ENCODE measurements at places on chromosomes 16 and 17. TPM values are rescaled to one million over a fixed set of nuclear protein-coding genes. Genes with fewer than 3 reads are reported as not detected.

GRCh38 chr16:46688101-46688653 lies 801 bp downstream of the VPS35 start:
- DNase-seq = peak; percentile 75

GRCh38 chr17:68035523-68036303 lies at the start of gene KPNA2:
Gene KPNA2, plus strand, starts transcription at chr17:68035735. Its CDS starts 1,398 bp downstream, at chr17:68037133.
- peak; percentile 100 for DNase-seq

DNA sequence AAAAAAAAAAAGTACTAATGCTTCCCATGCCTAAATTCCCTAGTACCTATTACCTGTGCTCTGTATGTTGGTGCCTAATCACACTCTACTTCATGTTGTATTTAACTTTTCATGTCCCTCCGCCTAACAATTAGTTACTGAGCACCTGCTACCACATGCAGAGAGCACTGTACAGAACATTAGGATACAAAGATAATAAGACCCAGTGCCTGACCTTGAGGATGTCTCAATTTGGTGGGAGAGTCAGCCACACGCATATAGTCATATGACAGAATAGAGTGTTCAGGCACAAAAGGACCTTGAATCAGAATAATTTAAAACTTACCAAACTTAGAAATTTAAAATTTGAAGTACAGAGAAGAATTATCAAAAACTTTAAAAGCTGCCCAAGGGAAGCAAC lies 42.1 kb downstream of the USP31 start:
- DNase-seq = no peak

- no peak for DNase-seq
Observed at GRCh38 chr17:64555281-64555680, 48.5 kb downstream of the CEP95 start.

The PPP1R27 gene
- polyA plus RNA-seq = 24.9 TPM

The GPR139 gene
- not detected for polyA plus RNA-seq

DNA sequence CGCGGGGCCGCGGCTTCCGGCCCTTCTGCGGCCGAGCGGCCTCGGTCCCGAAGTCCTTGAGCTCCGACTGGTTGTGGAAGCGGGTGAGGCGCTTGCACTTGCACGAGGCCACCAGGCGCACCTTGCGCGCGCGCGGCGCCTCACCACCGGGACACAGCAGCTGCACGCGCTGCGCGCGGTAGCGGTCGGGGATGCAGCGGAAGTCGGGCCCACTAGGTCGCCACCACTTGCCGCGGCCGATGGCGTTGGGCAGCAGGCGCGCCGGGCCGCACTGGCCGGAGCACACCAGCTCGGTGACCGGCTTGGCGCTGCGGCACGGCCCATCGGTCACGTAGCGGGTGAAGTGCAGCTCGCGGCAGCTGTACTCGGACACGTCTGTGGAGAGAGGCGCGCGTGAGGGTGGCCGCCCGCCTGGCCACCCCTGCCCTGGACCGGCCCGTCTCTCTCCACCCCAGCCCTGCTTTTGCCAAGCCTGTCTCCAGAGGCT lies 3.2 kb downstream of the SOST start:
- DNase-seq = peak; percentile 45

DNA sequence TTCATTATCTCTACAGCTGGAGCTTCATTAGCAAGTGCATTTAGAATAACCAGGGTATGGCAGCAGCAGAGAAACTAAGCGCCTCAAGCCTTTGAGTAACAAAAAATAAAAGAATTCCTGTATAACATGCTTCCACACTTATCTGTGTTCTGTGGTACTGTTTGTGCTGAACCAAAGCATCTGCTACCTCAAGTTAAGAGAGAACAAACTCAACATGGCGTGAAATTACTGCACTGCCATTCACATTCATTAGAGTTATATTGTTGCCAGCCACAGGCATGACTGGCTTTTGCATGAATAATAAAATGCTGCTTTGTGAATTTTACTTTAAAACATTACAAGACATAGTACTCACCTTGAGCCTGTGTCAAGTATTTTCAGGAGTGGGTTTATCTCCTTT lies 76.6 kb downstream of the NLK start:
- DNase-seq = no peak

The GEMIN4 gene
- polyA plus RNA-seq = 14.9 TPM

DNA sequence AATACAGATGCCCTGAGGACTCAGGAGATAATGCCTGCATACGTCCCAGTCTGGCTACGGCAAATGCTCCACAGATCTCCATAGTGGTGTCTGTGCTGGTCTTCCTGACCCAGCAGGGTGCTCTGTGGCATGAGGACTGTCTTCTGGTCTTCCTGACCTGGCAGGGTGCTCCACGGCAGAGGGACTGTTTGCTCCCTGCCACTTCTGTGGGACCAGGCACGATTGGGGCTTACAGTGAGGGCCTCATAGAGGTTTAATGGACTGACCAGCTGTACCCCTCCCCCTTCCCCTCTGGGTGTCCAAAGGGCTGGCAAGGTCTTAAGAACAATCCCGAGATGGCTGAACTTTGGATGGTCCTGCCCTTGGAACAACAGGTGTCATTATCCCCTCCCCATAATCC lies 123.1 kb downstream of the C16orf78 start:
- DNase-seq = no peak

DNA sequence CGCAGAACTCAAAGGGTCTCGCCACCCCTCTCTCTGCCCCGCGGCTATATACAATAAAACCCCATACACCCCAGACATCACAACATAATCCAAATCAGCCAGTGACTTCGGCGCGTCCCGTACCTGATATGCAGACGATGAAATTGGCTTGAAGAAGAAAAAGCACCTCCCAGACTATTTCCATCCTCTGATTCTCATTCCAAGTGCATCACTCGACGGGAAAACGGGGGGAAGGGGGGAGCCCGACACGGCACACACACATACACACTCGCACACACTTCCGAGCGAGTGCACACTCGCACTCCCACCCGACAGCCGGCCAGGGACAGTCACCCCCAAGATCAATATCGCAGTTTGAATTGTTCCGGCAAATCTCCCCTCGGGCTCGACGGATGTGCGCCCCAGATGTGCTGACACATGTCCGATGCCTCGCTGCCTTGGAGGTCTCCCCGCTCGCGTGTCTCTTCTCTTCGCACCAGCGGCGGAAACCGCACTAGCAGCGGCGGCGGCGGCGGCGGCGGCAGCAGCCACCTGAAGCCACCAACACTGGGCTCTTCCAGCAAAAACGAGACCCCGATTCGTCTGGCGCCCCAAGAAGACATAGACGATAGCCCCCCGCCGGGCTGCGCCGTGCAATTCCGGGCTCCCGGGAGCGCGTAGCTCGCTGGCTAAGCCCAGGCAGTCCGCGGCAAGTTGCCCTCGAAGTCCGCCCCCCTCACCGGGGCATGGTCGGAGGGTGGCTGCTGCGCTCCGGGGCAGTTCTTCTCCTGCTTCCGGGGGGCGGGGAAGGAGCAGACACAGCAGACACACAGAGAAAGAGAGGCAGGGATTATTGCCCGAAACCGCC lies 688 bp downstream of the CA10 start:
- DNase-seq = no peak

DNA sequence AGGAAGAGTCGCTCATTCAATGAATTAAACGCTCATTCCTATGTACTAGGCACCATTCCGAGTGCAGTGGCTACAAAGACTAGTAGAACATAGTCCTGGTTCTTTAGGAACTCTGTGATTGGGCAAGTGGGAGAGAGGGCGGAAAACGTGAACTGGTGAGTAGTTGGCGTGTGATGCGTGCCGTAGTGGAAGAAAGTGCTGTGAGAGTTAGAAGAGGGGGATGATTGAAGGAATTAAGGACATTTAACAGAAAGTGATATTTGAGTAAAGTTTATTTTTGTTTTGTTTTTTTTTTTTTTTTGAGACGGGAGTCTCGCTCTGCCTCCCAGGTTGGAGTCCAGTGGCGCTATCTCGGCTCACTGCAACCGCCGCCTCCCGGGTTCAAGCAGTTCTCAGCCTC lies 7.9 kb upstream of the SLFN14 start:
- DNase-seq = no peak

GRCh38 chr16:59090541-59090940 lies 356.4 kb upstream of the GOT2 start:
- DNase-seq = no peak

GRCh38 chr17:30237296-30238002 lies 2.0 kb upstream of the SLC6A4 start:
- peak; percentile 8 for DNase-seq

DNA sequence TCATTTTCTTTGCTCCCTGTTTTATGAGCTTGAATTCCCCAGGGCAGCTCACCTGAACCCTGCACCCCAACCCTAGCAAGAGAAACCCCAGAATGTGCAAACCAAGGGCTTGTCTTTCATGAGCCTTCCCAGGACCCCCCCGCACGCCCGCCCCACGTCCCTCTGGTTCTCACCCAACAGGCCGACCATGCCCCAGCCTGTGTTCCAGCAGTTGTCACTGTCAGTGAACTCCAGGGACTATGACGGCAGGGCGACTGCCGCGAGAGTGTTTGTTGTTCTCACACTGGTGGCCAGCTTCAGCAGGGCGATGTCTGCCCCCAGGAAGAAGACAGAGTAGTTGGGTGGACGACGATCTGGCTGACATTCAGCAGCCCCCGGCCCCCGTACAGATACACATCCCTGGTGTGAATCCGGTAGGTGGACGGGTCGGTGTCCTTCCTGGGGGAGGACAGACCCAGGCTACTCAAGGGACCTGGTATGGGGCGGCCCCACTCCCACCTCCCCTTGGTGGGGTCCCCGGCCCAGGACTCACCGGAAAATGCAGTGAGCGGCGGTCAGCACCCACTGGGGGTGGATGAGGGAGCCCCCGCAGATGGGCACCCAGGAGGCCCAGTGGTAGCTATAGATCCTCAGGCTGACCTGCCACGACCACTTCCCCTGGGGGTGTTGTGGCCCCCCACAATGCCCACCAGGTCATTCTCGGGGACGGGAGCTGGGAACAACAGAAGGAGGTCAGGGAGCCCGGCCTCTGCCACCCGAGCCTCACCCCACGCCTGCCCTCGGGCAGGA lies 20.1 kb downstream of the TPSD1 start:
- peak; percentile 39 for DNase-seq

GRCh38 chr17:65314212-65314611 lies 177.0 kb downstream of the RGS9 start:
- DNase-seq = no peak

The ENPP7 gene
- not detected for polyA plus RNA-seq

- no peak for DNase-seq
Observed at GRCh38 chr16:59356709-59357108, 622.6 kb upstream of the GOT2 start.
